ENCODE measurements at places on chromosomes 1 and 21.
A peak's percentile ranks its signal among the peaks of the same experiment; 100 is the strongest.

GRCh38 chr1:231284441-231284840, 43.4 kb downstream of the GNPAT start:
- no peak for DNase-seq

DNA sequence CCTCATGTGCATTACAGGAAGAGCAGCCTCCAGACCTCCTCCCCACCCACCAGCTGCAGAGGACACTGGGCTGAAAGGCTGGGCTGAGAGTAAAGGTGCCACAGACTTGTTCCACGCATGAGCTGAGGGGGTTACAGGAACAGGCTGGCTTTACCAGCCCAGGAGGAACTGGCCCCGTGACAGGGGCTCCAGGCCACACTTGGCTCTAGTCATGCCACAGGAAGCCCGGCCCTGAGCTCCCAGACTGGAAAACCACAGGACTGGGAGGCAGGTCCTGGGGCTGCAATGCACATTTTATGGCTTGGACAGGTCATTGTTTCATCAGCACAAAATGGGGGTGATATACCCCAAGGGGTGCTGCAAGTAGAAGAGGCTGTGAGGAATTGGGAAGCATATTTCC, 35.6 kb downstream of the GPA33 start:
- DNase-seq = no peak

- DNase-seq = no peak
These were observed 6.9 kb downstream of the TMEM81 start for GRCh38 chr1:205077158-205077933.

GRCh38 chr1:246724731-246725095, 504 bp downstream of the SCCPDH start:
- no peak for DNase-seq

DNA sequence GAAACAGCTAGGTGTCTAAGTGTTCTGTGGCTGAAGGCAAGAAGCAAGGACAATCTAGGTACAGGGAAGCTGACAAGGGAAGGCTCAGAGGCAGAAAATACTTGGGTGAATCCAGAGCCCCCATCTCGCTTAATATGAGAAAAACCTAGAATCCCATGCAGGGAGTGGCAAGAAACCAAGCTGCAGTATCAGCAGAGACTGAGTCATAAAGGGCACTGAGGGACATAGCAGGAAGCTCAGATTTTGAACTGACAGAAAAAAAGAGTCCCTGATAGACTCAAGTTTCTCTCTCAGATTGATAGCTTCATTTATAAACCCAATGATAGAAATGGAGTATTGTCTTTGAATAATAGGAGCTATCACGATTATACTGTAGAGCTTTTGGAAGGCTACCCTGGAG, 77.3 kb upstream of the KCNJ15 start:
- no peak for DNase-seq

GRCh38 chr1:1318131-1318652, 6.3 kb downstream of the INTS11 start:
- peak; percentile 67 for DNase-seq

DNA sequence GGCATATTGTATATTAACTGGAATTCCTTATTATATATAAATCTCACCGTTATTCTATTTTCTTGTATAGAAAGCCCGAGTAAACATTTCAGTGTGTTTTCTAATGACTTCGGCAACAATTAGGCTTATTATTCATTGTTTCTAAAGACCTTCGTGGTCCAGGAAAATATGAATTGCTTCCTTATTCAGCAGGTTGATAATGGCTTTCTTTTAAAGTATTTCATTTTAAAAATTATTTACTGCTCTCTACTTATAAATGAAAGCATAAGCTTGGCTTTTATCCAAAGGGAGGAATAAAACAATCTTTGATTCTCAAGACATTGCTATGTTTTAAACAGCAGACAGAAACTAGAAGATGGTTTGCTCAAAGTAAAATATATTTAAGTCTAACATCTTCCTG, 198.4 kb upstream of the RGS18 start:
- DNase-seq = no peak

- DNase-seq = no peak
These were observed 61.0 kb downstream of the KCNJ6 start for GRCh38 chr21:37855271-37855646.

DNA sequence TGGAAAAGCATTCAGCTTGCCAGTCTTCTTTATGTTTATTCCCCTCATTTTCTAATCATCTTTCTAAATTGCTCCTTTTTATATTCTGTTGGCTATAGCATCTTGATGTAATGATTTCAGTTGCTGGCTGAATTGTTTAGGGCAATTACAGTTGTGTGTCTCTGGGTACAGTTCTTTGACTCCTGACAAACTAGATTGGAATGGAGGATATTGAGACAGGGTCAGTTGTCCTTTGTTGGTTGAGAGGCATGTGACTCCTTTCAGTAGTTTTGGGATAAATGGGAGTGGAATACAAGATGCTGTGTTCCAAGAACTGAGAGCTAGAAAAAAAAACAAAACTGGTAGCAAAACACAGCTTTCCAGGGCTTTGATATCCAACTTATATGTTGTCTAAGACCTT, 1.5 kb downstream of the CENPF start:
- DNase-seq = no peak

DNA sequence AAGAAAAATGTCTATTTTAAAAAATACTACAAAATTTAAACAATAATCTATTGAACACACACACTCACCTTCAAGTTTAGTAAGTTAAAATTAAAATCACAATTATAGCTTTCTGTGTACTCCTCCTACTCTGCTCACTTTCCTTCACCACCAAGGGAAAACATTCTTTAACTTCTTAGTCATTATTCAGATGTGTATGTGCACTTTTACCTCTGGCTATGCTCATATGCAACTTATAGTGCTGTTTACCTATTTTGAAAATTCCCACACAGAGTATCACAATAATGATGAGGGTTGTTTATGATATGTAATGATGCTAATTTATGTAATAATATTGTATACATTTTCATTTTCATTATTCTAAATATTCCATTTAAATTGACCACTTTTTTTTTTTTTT, 661.4 kb downstream of the MRPL39 start:
- no peak for DNase-seq

- no peak for DNase-seq
These were observed 10.6 kb downstream of the ZZZ3 start for GRCh38 chr1:77671836-77672235.

- DNase-seq = no peak
These were observed 540.9 kb upstream of the ADGRL2 start for GRCh38 chr1:81259625-81260411.

GRCh38 chr21:31786164-31786920, 54.4 kb upstream of the SCAF4 start:
- DNase-seq = no peak

GRCh38 chr1:26554781-26555180, 25.2 kb downstream of the RPS6KA1 start:
- DNase-seq = no peak

GRCh38 chr1:226248091-226248490, 24.6 kb downstream of the MIXL1 start:
- DNase-seq = no peak

GRCh38 chr1:167106119-167106461, 12.2 kb downstream of the STYXL2 start:
- DNase-seq = no peak

GRCh38 chr1:236147521-236148469, 5.5 kb downstream of the GPR137B start:
- no peak for DNase-seq

DNA sequence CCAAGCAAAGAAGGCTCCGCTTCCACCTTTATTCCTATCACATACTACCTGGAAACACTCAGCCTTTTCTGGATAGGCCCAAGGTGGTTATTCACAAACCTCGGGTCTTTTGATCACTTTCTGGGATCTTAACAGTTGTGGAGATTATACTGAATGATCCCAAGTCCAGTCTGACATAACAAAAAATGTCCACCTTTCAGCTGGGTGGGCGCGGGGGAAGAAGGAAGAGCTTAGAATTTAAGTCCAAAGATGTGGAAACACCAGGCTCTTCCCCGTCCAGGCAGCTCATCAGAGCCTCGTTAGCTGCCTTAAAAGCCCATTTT, 338 bp upstream of the C1orf53 start:
- DNase-seq = no peak

DNA sequence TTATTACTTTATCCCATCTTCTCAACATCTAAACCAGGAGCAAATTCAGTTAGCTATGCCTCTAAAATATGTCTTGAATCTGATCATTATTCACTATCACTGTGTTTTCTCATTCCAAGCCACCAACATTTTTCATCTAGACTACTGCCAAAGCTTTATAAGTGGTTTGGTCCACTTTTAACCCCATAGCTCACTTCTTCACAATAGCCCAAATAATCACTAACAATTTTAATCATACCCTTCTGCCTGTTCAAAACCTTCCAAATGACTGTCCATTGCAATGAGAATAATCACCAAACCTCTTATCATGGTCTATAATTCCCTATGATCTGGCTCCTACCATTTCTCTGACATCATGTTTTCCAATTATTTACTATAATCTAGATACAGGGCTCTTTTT, 149.8 kb upstream of the ZNHIT6 start:
- DNase-seq = no peak

- no peak for DNase-seq
These were observed 21.6 kb upstream of the CCSAP start for GRCh38 chr1:229364207-229365065.

DNA sequence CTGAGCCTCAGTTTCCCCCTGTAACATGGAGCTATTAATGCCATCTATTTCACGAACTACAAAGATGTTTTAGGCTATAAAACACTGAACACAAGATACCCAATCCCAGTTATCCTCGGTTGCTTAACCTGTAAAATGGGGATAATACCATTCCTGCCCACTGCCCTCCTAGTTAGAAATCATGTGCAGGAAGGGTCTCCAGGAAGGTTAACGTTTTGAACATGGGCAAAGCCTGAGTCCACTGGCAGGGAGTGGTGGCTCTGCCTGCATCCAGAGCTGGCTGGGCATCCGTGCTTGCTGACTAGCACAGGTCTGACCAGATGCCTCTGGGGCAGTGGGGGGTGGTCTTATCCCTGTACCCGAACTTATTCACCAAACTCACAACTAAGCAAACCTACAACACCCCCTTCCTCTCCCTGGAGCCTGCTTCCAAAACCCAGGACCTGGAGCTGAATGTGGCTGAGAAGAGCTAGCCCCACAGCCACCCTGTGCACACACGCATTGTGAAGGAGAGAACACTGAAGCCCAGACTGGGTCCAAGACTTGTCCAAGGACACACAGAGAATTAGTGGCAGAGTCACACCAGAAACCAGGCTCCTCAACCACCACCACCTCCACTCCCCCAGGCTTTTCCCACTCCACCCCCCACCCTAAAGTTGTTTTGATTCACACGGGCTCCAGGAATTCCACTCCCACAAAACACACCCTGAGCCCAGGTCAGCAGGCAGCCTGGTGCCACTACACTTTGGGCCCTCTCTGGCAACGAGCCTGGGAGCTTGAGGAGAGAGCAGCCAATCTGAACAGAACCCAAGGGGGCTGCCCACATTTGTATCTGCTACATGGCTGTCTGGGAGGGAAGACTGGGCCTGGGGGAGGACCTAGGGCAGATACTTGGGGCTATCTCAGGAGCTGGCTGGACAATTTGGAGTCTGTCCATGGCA, 1.6 kb downstream of the E2F2 start:
- no peak for DNase-seq

DNA sequence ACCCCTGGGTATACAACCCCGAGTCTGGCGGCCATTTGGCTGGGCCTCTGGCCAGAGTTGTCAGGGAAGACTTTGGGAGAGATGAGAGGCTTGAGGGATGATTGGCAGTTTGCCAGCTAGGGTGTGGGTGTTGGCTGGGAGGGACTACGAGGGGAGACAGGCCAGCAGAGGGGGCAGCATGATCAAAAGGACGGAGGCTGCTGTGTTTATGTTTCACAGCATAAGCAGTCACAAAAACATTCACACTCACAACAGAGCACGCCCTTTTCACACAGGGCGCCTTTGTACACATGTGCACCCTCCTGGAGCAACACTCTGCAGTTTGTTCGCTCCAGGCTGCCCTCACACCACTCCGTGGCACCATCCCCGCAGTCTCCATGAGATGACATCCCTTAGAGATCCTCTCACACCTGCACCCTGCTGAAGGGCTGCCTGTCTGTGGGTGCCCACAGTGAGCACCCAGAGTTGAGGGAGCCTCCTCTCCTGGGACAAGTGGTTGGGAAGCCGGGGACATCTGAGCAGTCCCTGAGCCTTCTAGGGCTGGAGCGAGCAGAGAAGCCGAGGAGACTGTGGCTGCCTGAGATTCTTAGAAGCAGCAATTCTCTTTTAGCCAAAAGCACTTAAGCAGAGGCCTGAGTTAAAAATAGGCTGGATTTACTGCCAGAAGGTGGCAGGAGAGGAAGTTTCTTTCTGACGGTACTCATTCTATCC, 15.4 kb downstream of the EFNA3 start:
- DNase-seq = no peak

DNA sequence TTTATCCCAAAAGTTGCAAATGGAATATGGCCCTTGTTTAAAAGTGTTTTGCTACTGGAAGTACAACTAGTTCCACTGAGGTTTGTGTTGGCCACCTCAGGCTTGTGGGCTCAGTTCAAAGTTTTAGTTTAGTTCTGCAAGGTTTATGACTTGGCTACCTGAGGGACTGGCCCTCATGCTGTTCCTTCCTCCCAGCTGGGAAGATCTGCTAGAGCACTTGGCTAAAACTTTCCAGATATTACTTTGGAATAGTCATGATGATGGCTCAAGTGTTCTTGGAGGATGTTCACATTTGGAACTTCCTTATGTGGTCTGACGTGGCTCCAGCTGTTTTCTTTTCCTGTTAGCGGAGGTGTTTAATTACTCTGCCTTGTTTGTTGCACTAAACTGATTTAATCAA, 110.2 kb upstream of the IVNS1ABP start:
- no peak for DNase-seq

DNA sequence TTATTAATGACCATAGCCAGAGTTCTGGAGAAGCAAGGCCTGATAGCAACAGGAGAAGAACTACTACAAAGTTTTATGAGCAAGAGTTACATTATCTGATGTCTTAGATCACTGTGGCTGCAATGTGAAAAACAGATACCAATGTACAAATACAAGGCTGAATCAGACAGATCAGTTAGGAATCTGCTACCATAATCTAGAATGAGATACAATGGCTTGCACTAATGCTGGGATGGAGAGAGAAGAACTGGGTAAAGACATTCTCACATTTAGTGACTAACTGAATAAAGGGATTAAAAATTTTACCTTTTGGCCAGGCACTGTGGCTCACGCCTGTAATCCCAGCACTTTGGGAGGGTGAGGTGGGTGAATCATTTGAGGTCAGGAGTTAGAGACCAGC, 41.3 kb downstream of the ARID4B start:
- no peak for DNase-seq

- DNase-seq = peak; percentile 38
These were observed 37.1 kb downstream of the EIF4G3 start for GRCh38 chr1:21139601-21140000.

DNA sequence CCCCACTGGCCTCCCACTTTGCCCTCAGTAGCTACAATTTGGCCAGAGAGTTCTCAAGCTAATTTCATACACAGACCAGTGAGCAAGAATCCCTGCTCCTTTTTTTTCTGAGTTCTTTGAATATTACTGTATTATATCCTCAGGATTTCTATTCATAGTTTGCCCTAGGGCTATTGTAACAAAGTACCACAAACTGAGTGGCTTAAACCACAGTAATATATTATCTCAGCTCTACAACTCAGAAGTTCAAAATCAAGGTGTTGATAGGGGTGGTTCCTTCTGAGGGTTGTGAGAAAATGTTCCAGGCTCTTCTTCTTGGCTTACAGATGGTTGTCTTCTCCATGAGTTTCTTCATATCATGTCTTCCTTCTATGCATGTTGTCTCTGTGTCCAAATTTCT, 289.4 kb upstream of the ESRRG start:
- DNase-seq = no peak

Measured in NCI-H2029 treated with DMSO at 0.1 percent for 48 hours (cell line).